Naive B cell (primary cell): ENCODE measurements at places on chromosomes 6 and 20.

GRCh38 chr6:113375950-113376846 is 480.9 kb upstream of the MARCKS start:
- no peak for DNase-seq

- DNase-seq, result no peak
Observed at GRCh38 chr6:60670036-60670435, 1616.0 kb downstream of the KHDRBS2 start.

DNA sequence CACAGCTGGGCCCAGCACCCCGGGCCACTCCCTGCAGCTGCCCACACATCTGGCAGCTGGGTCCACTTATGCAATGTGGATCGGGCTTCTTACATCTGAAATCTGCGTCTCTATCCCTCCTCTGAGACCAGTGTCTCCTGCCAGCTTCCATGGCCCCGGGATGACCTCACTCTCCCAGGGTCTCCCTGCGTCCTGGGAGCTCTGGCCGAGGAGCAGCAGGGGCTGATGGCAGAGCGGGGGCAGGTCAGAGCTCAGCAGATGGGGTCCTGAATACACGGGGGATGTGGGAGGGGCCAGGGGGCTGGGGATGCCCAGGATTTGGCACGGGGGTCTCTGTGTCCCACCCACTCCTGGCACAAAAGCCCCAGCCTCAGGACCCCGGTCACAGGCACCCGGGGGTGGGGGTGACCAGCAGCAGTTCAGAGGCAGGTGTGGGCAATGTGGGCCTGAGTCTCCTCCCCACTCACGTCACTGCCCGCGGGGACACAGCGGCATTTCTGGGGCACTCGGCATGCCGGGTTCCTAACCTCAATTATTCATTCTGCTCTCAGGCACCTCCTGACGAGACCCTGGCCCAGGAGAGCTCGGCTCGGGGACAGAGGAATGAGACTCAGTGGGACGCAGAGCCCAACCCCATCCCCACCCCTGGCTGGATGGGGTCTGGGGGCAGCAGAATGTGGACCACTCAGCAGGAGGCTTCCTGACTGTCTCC is 16.4 kb downstream of the CHRNA4 start:
- no peak for DNase-seq

- no peak for DNase-seq
Observed at GRCh38 chr20:11776687-11777086, 141.0 kb upstream of the BTBD3 start.

GRCh38 chr6:83051377-83052172 is 14.1 kb downstream of the UBE3D start:
- no peak for DNase-seq

GRCh38 chr6:124758663-124759062 is 203.6 kb upstream of the RNF217 start:
- DNase-seq, result no peak
